Activated CD4-positive, alpha-beta T cell treated with anti-CD3 and anti-CD28 coated beads, Interleukin-2, amount 50 U/mL, for 16 hours (primary cell): ENCODE measurements at places on chromosomes 5 and 9.

- DNase-seq: no peak
Observed at GRCh38 chr9:1977026-1977425, 38.1 kb upstream of the SMARCA2 start.

GRCh38 chr9:19456996-19457692, 48.3 kb downstream of the ACER2 start:
- peak; percentile 73 for DNase-seq

GRCh38 chr5:175059687-175060211, 335.4 kb downstream of the MSX2 start:
- DNase-seq: peak; percentile 27

GRCh38 chr5:140420226-140420570, 18.6 kb downstream of the ANKHD1 start:
- no peak for DNase-seq

DNA sequence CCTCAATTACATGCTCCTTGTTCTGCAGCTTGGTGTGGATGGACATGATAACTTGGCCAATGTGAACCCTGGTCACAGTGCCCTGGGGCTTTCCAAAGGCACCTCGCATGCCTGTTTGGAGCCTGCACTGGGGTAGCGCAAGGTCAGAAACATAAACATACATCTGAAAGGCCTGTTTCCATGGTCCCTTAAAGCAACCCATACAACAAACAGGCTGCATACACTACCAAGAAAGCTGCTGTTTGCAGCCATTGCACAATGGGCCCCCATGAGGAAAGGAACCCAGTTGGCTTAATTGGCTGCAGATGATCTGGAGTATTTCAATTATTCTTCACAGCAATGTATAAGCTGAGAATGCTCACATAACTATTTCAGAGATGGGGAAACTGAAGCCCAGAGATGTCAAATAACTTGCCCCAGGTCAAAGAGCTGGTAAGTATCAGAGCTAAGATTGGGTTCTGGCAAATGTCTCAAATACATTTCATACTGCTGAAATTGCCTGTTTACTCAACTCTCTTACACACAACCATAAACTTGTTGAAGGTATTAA, 233.9 kb downstream of the ASTN2 start:
- DNase-seq: no peak

DNA sequence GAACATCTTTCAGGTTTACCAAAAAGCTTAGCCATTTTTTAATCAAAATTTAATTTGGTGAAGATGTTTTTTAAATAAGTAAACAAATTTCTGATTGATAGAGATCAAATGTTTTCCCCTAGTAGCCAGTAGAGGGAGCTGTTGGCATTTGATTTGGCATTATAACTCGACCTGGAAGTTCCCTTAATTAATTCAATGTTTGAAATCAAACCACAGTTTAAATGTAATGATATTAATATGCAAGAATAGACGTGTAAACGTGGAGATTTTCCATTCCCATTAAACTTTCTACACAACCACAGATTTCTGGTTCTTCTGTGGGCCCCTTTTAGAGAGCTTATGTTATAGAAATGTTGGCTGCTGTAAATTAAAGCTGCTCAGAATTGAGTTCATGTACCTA, 148.1 kb upstream of the MPDZ start:
- peak; percentile 23 for DNase-seq

- no peak for DNase-seq
Observed at GRCh38 chr5:131279204-131279603, 15.4 kb downstream of the CDC42SE2 start.

- peak; percentile 51 for DNase-seq
Observed at GRCh38 chr9:135862809-135863208, 44.5 kb downstream of the CAMSAP1 start.

DNA sequence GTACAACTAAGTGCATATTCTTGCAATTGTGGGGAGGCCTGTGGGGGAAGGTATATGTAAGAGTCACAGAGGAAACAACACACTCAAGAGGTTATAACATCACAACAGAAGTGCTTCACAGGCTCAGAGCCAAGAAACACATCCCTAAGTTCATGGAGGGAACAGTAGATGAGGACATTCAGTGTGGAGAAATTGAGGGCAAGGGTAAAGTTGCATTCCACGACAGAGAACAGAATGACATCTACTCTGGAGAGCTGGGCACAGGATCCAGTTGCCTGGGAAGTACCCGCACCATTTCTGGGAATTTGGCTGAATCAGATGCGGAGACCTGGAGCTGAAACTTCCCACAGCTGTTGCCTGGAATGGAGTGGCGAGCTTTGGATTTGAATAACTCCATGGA, 197.2 kb downstream of the NXNL2 start:
- DNase-seq: no peak

DNA sequence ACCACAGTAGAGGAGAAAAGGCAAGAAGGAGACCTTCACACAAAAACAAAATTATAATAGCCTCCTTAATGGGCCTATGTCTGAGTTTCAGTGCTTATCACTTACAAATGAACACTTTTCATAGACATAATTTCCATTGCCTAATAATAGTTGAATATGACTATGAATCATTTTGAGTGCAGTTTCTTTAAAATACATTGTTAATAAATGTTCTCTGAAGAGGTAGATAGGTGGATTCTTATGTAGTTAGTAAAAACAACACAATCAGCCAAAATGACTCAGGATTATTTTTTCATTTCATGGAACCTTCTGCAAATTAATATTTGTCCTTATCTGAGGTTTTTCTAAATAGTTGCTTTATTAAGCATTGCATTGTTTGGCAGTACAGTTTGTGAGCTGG, 45.6 kb downstream of the DAPK1 start:
- DNase-seq: no peak

DNA sequence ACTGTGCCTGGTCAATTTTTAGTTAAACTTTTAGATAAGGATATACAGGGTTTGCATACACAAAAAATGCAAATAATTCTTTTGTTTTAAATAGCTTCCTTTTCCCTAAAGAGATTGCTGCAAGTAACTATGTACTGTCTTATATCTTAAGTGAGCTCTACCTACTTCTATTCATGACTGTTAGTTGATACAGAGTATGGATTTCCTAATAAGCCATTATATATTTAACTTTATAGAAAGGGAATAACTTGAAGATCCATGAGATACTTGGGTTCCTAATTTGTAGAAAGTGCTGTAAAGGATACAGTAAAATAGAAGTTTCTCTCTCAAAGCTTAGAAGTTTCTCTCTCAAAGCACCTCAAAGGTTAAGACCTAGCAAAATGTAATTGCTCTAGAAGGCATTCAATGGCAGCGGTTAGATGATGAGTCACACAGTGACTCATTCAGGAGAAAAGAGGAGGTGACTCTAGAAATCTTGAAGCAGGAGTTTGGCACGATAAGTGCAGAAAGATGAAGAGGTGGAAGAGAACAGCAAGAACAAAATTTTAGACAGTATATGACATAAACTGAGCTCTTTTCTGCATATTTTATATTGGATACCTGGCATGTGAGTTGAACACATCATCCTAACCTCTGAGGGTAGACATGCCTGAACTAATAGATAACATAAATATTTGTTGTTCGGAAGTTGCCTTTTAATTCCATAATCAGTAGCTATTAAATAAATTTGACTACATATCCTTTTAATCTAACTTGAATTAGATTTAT, 5.5 kb upstream of the DNAJC21 start:
- peak; percentile 83 for DNase-seq

DNA sequence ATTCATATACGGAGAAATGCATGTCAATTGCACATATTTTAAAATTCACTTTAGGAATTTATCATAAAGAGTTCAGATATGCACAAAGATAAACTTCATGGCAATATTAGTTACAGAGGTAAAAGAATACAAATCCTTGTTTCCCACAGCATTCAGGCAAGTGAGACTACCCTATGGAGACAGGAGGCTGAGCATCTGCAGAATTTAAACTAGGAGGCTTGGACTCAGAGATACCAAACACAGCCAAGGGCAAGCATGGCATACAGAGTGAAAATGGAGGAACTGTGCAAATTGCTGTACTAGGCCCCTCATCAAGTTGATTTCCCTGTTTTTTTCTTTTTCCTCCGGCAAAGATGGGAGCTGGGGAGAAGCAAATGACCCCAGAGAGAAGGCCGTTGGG, 94.2 kb downstream of the SLC24A2 start:
- no peak for DNase-seq

GRCh38 chr5:137668637-137669036, 67.3 kb downstream of the KLHL3 start:
- DNase-seq: no peak

GRCh38 chr9:118109542-118109941, 405.3 kb downstream of the TLR4 start:
- no peak for DNase-seq

- no peak for DNase-seq
Observed at GRCh38 chr5:81601919-81602318, 149.0 kb downstream of the SSBP2 start.

GRCh38 chr5:80588858-80589540, 18.9 kb upstream of the ANKRD34B start:
- no peak for DNase-seq

- no peak for DNase-seq
Observed at GRCh38 chr5:41980396-41980795, 55.3 kb downstream of the FBXO4 start.

DNA sequence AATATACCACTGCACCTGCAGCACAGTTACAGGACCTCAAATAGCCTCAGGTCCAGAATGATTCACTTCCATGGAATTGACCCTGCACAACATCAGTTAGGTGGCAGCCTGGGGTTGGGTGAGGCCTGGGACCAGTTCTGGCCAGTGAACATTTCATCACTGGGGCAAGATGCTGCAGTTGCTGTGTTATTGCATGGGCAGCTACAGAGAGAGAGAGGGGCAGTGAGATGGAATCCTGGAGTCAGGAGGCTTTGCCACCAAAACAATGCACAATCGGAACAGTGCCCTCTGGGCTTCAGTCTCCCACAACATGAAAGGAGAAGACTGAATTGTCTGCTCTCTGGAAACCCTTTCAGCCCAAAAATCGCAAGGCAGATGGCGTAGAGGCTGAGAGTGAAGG, 51.8 kb downstream of the SH3TC2 start:
- DNase-seq: no peak

DNA sequence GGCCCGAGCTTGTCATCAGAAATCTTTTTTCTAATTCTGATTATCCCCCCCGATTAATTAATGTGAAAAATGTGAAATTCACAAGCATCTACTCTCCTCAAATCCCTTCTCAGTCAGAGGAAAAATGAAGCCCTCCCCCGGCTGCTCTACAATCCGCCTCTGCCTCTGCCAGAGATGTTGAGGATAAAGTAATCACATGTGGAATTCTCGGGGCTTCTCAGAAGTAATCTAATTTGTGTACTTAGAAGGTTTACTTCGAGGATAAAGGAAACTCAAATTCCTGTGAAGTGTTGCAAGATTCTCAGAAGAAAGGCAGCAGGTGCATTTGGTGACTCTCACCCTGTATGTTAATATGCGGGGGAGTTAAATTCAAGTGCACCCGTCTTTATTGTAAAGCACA, 726.1 kb upstream of the ADAMTS16 start:
- DNase-seq: no peak

DNA sequence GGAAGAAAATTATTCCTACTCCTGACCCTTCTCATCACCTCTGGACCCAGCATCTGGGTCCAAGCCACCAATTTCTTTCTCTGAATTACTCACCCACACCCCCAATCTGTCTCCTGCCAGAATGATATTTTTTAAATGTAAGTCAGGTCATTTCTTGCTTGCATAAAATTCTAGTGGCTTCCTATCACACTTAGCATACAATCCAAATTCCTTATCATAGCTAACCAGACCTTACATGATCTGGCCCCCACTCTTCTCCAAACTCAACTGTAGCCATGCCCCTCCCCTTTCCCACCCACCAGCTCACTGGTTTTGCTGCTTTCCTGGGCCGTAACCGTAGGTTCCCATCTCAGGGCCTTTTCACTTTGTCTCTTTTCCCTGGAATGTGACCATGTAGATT, 15.2 kb downstream of the HTR4 start:
- DNase-seq: no peak

DNA sequence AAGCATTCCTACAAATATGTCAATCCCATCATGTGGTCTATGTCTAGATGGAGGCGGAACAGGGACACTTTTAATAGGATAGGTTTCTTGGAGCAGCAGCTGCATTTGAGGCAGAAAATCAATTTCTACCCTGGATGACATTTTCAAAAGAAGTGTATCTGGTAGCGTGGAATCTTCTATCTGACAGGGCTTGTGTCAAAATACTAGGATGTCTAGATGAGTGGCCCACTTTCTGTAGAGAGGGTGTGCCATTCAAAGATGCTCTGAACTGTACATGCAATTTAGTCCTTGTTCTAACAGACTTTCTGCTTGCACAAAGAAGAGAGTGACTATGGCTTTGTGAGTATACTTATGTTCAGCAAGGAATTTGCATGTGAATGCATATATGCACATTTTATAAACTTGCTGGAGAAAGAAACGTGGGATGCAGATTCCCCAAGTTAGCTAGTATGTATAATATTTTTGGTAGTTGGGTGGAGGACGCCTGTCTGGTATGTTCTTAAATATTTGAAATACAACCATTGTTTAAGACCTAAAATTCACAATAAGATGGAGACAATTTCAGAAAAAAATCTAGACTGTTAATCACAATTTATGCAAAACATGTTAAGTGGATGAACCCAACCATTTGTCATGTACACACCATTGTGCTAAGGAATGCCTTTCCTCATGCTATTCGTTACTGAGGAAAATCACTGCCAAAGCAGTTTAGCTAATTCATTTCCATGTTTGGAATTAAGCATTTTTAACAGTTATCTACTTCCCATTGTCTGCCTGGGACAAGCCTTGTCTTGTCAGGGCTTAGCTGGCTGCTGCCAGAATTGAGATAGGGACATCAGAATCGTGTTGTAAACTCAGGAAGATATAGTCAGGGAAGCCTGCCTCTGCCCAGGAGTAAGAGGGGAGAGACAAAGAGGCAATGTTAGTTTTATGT, 129.1 kb upstream of the MEF2C start:
- no peak for DNase-seq

DNA sequence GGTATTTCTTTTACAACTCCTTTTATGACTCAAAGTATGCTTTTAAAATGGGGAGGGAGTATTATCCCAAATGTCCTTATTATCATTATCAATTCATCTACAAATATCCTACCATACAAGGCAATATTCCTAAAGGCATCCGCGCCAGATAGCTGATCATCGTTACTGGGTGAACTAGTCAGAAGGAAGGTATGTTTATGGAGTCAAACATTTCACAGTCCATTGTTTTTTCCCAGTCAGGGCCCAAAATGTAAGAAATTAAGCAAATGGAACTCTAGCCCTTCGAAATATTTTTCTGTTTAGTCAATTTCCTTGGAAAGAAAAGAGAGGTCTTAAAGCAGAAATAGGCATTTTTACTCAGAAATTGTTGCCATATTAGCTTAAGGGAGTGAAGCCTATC, 188.5 kb upstream of the CCNG1 start:
- no peak for DNase-seq

- no peak for DNase-seq
Observed at GRCh38 chr5:54093081-54093492, 217.3 kb downstream of the ARL15 start.

- no peak for DNase-seq
Observed at GRCh38 chr5:116685069-116685468, 110.4 kb upstream of the SEMA6A start.

DNA sequence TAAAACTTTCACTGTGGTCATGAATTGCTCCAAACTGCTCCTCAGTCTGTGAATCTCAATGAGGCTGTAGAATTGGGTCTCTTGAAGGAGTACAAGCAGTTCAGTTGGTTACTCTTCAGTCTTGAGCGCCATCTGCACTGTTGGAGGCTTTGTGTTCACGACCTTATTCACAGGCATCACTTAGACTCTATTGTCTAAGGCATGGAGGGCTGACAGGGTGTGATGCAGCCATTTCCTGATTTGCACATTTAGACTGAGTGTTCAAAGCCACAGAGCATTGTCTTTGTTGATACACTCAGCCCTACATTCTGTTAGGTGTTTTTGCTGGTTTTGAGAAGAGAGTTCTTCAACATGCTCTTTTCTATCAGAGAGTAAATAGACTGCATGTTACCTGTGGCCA, 355.9 kb upstream of the RIOK2 start:
- no peak for DNase-seq
